ENCODE measurements at places on chromosomes 16 and 17. TPM values are rescaled to one million over a fixed set of nuclear protein-coding genes. Genes with fewer than 3 reads are reported as not detected.

DNA sequence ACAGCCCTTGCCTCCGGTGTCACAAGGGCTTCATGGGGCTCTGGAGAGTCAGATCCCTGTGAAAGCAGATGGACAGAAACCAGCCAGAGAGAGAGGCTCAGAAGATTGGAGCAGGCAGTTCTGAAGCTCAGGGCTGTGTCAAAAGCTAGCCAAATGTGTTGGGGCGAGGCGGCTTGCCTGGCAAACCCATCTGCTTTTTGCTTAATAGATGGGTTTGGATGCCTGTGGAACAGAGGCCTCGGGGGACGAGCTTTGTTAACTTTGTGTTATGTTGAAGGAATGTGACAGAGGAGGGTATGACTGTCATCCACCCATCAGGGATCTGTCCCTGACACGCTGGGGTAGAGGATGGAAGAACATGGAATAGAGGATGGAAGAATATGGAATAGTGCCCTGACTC is 21.0 kb upstream of the SLC12A3 start:
- peaks cover 21% of the 10 kb centered on the region for H3K36me3 ChIP-seq
- H3K4me1 ChIP-seq = peaks cover 18% of the 10 kb centered on the region
- DNase-seq = no peak
- H3K4me3 ChIP-seq = no peak overlapping the region
- no peak overlapping the region for H3K27ac ChIP-seq
- no peaks in the 10 kb centered on the region for H3K27me3 ChIP-seq

DNA sequence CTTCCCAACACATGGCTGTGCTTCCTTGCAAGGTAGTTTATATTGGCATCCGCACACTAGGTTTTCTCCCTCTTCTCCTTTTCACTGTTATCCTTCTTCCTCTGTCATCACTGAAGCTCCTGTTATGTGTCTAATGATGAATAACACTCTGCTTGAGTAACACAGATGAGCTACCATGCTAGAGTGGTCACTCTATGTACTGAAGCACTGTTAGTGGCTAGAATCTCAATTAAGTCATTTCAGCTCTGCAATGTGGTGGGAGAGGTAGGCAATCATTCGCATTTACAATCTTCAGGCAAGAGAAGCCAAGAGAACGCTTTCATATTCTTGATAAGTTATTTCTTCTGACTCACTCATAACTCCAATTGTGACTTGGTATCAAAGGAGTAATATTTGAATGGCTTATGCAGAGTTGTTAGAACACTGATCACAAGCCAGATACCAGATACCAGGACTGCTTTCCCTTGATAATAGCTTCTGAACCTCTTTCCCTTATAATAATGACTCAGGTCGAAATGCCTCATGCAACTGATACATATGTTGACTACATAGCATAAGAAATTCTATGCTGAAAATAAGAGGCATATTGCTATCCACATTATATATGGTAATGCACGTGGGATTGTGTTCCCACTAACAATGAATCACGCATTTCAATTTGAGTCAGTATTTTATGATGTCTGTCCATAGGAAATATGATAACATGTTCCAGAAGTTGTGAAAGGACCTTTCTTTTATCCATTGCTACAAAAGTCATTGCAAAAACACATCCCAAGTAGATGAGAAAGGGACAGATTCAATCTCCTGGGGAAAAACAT is 158.0 kb upstream of the HS3ST3A1 start:
- no peaks in the 10 kb centered on the region for H3K27me3 ChIP-seq
- DNase-seq = no peak
- no peaks in the 10 kb centered on the region for H3K4me1 ChIP-seq
- no peak overlapping the region for H3K4me3 ChIP-seq
- H3K27ac ChIP-seq = no peak overlapping the region
- H3K36me3 ChIP-seq = no peaks in the 10 kb centered on the region

DNA sequence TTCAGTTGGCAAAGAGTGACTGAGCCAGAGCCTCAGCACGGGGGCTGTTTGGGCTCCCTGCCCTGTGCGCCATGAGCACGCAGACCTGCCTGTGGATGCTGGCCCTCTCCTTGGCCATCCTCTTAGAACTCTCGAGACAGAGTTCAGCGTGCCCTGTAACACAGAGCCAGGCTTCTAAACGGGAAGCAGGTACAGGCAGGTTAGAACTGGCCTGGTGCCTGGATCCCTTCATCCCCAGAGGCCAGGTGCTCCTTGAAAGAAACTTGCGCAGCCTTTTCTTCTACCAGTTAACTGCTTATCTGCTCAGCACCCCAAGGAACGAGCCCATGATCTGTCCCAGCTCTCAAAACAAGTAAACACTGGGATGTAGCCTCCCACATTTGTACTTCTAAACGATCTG is 6.9 kb downstream of the CCNF start:
- H3K27ac ChIP-seq = no peak overlapping the region
- H3K27me3 ChIP-seq = no peaks in the 10 kb centered on the region
- no peaks in the 10 kb centered on the region for H3K4me1 ChIP-seq
- no peak overlapping the region for H3K4me3 ChIP-seq

- H3K27ac ChIP-seq = no peak overlapping the region
- no peaks in the 10 kb centered on the region for H3K27me3 ChIP-seq
- H3K36me3 ChIP-seq = no peaks in the 10 kb centered on the region
- peaks cover 48% of the 10 kb centered on the region for H3K4me1 ChIP-seq
These were observed 204.8 kb downstream of the MSI2 start for GRCh38 chr17:57461082-57461481.

DNA sequence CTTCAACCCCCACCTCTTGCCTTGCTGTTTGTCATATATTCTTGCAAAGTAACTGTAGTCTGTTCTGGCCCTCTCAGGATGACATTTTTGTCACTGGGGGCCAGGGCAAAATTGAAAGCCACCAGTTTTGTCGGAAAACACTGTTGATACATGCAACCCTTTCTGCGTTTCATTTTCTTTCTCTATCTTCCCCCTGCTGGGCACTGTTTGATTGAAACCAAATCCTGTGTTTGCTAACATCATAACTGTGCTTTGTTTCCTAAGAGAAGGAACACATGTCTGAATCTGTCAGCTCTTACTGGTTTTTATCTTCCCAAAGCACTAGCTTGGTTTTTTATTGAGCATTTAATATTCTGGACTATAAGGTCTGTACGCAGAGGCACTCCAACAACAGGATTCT is 11.7 kb upstream of the CPPED1 start:
- no peak overlapping the region for H3K27ac ChIP-seq
- no peak for DNase-seq
- no peaks in the 10 kb centered on the region for H3K36me3 ChIP-seq

DNA sequence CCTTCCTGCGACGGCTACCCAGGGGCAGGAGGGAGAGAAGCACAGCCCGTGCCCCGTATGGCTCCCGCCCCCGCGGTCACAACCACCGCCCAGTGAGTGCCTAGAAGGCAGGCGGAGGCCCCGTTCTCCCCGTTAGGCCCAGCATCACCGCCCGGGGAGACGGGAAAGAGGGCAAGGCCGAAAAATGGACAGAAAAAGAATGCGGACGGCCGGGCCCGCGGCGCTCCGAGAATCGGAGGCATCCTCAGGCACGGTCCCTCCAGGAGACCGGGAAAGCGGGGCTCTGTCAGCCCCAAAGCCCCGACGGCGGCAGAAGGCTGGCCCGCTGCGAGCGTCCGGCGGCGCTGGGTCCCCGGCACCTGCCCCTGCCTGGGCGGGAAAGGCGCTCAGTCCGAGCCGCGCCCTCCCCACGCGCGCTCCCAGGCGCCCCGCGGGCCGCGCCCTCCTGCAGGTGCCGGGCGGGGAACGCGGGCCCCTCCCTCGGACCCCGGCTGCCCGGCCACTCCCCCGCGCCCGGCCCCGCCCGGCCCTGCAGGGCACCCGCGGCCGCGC is 407 bp downstream of the MCRIP1 start:
- DNase-seq = no peak
- peaks cover 32% of the 10 kb centered on the region for H3K4me1 ChIP-seq

DNA sequence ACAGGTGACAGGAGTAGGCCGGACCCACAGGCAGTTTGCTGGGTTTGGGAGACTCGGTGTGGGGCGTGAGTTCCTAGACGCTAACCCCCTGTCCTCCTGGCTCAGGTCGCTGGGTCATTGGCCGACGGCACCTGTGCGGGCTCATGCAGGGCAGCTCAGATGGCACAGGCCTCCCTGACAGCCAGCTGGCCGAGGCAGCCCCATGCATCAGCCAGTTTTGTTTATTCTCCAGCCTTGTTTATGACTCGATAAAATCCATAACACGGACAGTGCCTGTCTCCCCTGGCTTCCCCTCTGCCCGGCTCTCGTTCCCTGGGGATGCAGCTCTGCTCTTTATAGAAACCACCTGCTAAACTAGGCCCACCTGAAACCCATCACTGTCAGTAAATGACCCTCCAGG is 46.0 kb downstream of the SDK2 start:
- no peak for DNase-seq
- H3K27ac ChIP-seq = no peak overlapping the region
- H3K4me1 ChIP-seq = no peaks in the 10 kb centered on the region
- no peaks in the 10 kb centered on the region for H3K27me3 ChIP-seq
- no peak overlapping the region for H3K4me3 ChIP-seq

DNA sequence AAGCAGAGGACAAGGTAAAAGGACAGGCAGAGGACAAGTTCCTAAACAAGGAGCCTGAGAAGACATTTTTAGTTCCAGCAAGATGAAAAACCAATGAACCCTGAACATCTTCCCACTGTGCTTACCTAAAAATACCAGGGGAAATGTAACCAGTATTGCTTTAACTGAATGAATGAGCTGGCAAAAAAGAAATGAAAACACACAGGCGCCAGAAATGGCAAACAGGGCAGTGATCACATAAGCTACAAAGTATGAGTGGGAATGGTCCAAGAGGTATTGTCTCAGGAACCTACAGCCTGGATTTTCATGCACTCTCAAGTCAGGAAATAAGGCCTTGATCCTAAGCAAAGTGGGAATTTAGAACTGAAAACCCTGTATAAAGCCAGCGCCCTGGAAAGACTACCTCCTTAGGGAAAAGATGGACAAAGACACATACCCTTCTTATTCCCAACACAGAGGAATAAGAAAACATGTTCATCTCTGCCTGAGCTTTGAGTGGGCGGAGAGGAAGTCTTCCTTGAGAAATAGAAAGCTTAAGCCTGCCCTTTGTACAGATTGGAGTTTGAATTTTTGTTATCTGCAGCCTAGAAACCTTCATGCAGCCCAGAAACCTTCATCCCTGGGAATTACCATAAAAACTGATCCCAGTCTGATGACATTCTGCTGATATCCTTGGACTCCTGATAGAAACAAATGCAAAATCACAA is 2.1 kb downstream of the CMTM2 start:
- no peak overlapping the region for H3K4me3 ChIP-seq
- H3K27me3 ChIP-seq = no peaks in the 10 kb centered on the region
- no peaks in the 10 kb centered on the region for H3K36me3 ChIP-seq
- peaks cover 20% of the 10 kb centered on the region for H3K4me1 ChIP-seq

DNA sequence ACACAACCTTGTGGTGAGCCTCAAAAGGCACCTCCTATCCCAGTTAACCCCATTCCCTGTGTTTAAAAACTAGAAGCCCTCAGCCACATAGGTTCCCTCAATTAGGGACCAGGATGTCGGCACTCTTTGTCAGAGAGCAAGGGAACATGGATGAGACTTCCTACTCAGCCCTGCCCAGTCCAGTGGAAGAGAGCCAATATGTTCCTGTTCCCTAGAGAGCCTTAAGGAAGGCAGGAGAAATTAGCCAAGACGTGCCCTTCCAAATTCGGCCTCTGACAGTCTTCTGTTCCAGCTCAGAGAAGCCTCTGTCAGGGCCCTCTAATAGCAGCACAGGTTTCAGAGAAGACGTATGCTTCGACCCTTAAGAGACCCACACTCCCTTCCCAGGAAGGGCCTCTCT is 14.6 kb upstream of the DHRS13 start:
- H3K27ac ChIP-seq = no peak overlapping the region
- no peaks in the 10 kb centered on the region for H3K27me3 ChIP-seq
- no peak for DNase-seq
- H3K4me1 ChIP-seq = no peaks in the 10 kb centered on the region
- H3K36me3 ChIP-seq = peaks cover 72% of the 10 kb centered on the region

DNA sequence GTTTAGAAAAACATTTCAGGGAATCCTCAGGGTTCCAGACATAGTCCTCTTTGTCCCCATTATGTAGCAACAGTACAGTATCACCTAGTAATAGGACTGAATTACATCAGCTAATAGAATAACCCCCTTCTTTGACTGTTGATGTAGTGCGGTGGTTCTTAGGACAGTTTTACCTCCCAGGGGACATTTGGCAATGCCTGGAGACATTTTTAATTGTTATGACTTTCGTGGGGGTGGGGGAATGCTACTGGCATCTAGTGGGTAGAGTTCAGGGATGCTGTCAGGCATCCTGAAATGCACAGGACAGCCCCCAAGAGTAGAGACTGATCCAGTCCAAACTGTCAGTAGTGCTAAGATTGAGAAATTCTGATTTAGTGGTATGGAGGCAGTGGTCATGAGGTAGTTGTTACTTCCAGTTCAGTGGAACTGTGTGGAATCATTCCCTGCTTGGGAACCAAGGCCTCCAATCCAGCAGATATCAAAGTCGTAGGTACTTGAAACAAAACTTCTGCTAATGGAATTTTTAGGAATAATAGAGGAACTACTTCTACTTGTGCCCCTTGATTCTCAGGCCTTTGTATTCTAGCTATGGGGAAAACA is 20.3 kb downstream of the NF1 start:
- no peak for DNase-seq
- H3K4me1 ChIP-seq = no peaks in the 10 kb centered on the region
- H3K36me3 ChIP-seq = no peaks in the 10 kb centered on the region

DNA sequence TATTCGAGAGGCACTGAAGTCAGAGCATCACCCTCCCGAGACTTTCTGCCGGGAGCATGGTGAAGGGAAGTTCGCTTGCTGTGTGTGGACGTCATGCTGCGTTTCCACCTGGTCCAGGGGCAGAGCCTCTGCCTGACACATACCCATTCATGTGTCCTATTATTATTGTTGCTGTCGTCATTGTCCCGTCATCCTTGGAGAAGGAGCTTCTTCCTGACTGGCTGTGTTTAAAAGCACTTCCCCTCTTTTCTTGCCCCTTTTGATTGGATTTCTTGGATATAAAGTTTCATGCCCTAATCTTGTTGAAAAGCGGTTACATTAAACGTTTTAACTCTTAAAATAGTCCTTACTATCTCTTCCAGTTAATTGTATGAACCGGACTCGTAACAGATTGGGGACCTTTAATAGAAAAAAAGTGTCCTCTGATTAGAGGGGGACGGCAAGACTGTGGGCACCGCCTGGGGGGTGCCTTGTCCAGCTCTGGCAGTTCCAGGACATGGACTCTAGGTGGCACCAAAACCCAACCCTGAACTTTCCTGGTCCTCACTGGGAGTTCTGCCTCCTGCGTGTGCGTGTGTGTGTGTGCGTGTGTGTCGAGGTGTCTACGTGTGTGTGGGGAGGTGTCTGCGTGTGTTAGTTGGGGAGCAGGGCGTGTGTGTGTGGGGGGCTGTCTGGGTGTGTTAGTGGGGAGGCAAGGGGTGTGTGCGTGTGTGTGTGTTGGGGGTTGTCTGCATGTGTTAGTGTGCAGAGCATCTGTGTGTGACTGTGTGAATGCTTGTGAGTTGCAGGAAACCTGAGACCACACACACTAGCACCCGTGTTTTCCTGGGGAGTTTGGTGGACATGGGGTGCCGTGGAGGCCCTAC is 133.3 kb upstream of the CIBAR2 start:
- H3K4me1 ChIP-seq = peaks cover 20% of the 10 kb centered on the region
- H3K27ac ChIP-seq = no peak overlapping the region
- H3K4me3 ChIP-seq = no peak overlapping the region
- H3K27me3 ChIP-seq = no peaks in the 10 kb centered on the region
- no peaks in the 10 kb centered on the region for H3K36me3 ChIP-seq
- peak; percentile 57 for DNase-seq

The CDRT15 gene
- not detected for total RNA-seq

The CBX2 gene
- total RNA-seq = 28.3 TPM

The MYH8 gene
- total RNA-seq = not detected

The GGNBP2 gene
- total RNA-seq = 58.2 TPM

The AHSP gene
- total RNA-seq = not detected

The ZNF469 gene
- total RNA-seq = 5.9 TPM
